ENCODE measurements at places on chromosomes 7 and 10.
A peak's percentile ranks its signal among the peaks of the same experiment; 100 is the strongest.

- no peak for DNase-seq
Observed at GRCh38 chr10:86443069-86443468, 76.5 kb upstream of the GRID1 start.

DNA sequence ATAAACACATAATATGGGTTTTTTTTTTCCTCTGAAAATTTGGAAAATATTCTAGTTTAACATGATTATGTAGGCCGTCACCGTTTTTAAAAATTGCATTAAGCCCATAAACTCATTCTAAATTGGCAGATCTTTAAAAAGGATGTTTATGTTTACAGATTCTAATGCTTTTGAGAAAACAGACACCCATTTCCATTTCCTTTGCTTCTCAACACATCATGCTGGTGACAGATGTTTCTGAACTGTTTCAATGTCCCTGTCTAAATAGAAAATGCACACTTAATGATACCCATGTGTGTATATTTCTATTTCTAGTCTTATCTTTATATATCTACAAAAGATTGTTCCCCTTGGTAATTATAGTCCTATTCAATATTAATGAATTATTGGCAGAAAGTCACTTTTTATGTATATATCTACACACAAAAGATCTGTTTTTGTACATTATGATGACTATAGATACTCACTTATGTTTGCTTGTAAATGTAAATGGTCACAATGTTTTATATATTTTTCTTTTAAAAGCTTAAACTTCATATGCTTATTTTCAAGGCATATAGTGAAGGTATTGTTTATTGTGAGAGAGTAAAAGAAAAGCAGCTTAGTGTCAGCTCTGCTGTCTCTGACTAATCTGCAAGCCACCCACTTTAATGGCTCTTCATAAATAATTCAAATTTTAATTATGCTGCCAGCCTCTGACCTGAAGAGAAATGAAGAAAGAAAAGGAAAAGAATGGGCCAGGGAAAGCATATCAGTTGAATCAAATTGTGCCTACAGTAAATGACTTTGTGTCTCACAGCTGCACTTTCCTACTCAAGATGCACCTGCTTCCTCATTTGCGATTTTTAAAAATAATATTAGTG is 179.4 kb downstream of the CACNA2D1 start:
- no peak for DNase-seq

GRCh38 chr7:66207540-66207939 is 2.4 kb downstream of the TPST1 start:
- DNase-seq: no peak

- no peak for DNase-seq
Observed at GRCh38 chr10:71968553-71969474, 4.6 kb downstream of the CHST3 start.

DNA sequence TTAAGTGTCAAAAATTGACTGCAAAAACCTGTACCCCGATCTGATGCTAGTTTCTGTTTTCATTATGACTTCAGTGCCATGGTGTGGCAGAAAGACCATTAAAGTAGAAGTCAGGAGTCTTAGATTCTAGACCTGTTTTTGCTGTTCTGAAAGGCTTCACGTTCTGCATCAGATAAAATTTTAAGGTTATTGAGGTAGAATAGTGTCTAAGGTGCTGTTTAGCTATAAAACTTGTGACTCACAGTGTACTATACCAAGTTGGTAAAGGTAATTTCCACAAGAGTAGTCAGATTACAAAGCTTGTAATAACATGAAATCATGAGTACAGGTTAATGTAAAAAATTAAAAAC is 38.6 kb downstream of the ZNRF2 start:
- no peak for DNase-seq

- DNase-seq: no peak
Observed at GRCh38 chr10:103692436-103692951, 162.9 kb downstream of the SH3PXD2A start.

- DNase-seq: no peak
Observed at GRCh38 chr10:106506526-106507283, 657.8 kb downstream of the SORCS1 start.

GRCh38 chr10:43265799-43266721 is 805 bp downstream of the RASGEF1A start:
- no peak for DNase-seq

- DNase-seq: no peak
Observed at GRCh38 chr7:147796581-147796980, 794.0 kb upstream of the C7orf33 start.

DNA sequence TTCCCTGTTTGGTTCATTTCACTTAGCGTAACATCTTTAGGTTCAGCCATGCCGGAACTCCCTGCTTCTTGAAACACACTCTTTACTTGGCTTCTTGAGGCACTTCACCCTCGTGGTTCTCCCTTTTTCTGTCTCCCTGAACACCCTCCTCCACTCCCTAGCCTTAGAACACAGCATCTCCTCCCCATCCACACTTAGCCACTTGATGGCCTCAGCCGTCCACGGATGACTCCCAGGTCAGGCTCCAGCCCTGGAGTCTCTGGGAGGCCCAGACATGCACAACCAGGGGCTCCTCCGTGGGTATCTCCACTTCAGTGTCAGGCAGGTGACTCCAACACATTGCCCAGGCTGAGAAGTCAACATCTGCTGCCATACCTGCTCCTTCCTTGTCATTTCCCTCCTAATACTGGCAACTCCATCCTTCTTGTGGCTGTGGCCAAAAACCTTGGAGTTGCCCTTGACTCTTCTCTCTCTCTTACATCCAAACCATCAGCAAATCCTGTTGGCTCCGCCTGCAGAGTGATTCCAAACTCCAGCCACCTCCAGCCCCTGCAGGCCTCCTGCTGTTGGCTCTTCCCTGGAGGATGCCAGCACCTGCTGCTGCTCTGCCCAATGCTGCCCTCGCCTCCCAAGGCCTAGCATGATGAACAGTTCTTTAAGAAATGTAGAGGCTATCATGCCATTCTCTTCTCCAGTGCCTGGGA is 8.4 kb upstream of the INMT start:
- no peak for DNase-seq

DNA sequence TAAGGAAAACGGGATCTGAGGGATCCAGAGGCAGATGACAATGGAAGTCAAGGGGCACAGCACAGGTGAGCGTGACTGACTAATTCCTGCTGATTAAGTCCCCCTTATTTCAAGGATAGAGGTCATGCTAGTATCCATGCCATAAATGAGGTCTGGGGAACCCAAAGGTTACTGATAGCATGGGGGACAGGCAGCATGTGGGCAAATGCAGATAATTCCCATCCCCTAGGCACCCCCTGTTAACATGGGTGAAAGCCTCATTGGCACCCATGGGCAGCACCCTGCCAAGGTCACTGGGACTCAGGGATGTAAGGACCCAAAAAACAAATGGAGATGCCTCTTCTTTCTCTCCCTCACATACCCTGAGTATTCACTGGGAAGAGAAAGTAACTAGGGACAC is 139.7 kb downstream of the WDR11 start:
- DNase-seq: no peak

DNA sequence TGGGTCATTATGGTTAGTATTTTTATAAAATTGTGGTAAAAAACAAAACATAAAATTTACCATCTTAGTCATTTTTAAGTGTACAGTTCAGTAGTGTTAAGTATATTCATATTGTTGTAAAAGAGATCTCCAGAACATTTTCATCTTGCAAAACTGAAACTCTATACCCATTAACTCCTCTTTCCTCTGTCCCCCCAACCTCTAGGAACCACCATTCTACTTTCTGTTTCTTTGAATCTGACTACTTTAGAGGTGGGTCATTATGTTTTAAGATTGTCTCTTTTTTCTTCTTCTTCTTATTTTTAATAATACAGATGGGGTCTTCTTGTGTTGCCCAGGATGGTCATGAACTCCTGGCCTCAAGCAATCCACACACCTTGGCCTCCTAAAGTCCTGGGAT is 84.1 kb downstream of the DOCK4 start:
- no peak for DNase-seq

- no peak for DNase-seq
Observed at GRCh38 chr7:32941181-32941580, 16.1 kb upstream of the FKBP9 start.

DNA sequence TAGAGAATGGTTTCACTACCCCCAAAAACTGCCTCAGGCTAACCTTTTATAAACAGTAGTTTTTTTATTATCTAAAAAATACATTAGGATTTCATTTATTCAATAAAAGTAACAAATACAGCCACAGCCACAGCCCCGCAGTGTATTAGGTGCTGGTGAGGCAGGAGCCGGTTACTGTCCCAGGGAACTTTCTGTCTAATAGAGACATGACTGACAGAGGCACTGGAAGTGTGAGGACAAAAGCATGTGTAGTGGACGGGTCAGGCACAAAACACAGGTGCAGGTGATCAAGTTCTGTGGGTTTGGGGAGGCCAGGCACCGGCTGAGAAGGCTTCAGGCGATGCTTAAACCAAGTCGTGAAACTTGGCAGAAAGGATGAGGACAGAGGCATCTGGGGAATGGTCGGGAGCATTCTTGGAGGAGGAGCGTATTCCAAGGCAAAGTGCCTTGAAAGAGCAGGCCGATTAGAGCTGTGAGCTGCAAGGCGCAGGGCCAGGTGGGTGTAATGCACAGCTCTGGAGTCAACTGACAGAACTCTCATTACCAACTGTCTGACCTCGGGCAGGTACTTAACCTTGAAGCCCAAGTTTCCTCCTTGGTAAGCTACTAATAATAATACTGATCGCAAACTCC is 138.2 kb downstream of the USP6NL start:
- DNase-seq: no peak

- no peak for DNase-seq
Observed at GRCh38 chr7:131341690-131342089, 14.0 kb downstream of the MKLN1 start.

DNA sequence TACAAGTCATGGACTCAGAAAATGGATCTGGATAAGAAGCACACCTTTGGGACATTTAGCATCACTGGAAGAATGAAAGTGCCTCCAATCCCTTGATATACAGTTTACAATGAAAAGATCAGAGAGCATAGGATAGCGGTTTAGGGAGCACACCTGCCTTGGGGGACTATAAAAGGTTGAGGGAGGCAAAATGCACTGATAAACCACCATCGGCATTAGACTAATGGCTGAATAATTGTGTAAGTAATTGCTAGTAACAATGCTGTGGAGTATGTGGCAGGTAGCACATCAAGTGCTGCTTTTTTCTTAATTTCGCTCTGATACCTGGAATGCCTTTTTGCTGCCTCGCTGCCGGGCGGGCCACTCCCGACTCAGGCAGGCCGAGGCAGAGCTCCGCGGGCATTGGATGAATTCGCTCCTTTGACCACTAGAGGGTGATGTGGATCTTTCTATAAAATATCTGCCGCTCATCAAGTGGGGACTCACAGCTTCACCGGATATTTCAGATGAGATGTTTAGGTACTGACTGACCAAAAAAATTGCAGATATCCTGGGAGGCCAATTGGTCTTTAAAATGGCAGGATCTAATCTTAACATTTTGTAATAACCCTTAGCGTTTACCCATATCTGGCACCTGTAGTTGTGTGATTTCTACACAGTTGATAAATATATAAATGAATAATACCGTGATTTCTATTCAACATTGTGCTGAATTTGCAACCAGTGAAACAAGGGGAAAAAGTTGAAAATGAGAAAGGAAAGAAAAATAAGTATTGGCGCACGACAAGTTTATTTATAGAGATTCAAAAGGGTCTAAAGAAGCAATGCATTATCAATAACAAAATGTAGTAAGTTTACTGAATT is 116.8 kb upstream of the PRSS1 start:
- peak; percentile 28 for DNase-seq

- no peak for DNase-seq
Observed at GRCh38 chr7:16055263-16055976, 365.9 kb downstream of the CRPPA start.

GRCh38 chr10:87596351-87596750 is 63.3 kb upstream of the PAPSS2 start:
- DNase-seq: no peak

DNA sequence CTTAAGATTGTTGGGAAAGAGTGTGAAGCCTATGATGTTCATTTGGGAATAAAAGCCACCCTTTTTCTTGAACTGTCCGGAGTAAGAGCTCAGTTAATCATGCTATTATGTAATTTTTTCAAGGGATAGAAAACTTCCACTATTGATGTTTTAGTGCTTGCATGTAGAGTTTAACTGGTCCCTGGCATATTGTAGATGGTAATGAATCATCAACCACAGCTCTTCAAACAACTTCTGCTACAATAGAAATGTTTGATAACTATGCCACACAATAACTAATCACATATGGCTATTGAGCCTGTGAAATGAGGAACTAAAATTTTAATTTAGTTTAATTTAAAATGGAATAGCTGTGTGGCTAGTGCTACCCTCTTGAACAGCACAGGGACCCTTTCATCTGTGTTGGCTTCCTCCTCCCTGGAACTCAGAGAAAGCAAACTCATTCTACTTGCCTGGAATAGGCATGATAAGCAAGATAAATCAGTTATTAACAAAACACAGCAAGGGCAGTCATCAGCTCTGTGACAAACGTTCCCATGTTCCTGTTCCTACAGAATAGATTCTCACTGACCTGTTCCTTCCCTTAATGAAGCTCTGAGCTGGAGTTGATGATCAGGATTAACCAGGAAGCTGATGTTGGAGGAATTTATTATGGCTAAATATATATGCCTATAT is 4.9 kb upstream of the SRI start:
- DNase-seq: no peak

GRCh38 chr10:72310241-72310633 is 36.5 kb downstream of the DDIT4 start:
- no peak for DNase-seq

DNA sequence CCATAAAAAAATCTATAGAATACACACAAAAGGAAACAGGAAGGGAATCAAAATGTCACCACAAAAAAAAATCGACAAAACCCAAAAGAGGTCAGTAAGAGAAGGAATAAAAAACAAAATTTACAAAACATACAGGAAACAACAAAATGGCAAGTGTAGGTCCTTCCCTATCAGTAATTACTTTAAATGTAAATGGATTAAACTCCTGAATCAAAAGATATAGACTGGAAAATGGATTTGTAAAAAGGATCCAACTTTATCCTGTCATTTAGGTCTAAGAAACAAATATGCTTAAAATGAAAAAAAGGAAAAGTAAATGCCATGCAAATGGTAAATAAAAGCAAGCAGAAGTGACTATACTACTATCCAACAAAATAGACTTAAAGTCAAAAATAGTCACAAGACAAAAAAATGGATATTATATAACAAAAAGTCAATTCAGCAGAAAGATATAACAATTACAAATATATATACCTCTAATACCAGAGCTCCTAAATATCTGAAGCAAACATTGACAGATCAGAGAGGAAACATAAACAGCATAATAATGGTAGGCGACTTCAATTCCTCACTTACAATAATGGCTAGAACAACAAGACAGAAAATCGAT is 2.0 kb downstream of the OR13A1 start:
- DNase-seq: no peak

GRCh38 chr10:125878957-125879835 is 1.9 kb downstream of the DHX32 start:
- DNase-seq: no peak

DNA sequence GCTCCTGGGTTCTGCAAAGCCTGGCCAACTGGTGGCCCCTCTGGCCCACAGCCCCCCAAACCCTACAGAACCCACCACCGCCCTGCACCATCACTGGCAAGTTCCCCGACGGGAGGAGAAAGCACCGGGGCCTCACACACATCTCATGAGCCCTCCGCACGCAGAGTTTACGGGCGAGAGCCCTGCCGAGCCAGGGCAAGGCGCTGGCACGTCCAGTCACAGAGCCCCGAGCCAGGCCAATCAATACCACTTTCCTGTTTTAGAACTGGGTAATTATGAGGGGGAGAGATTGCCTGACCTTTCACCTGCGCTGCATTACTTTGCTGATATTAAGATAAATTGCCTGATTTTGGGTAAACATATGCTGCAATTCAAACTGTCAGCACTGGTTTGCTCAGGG is 113.3 kb downstream of the EBF3 start:
- DNase-seq: no peak

- DNase-seq: no peak
Observed at GRCh38 chr10:107971973-107972372, 807.5 kb upstream of the SORCS1 start.

GRCh38 chr10:55491712-55492111 is 690.7 kb upstream of the PCDH15 start:
- DNase-seq: no peak
